IMR-90 (cell line): ENCODE measurements at places on chromosomes 6 and 20. TPM values are rescaled to one million over a fixed set of nuclear protein-coding genes. Genes with fewer than 3 reads are reported as not detected.
A peak's percentile ranks its signal among the peaks of the same experiment; 100 is the strongest.

XPO5 gene
- 30.0 and 30.1 TPM in 2 replicates for total RNA-seq

OR12D3 gene
- total RNA-seq: not detected in 2 replicates

SHLD1 gene
- 1.9 and 3.0 TPM in 2 replicates for total RNA-seq

EPB41L1 gene
- total RNA-seq: 12.5 and 13.9 TPM in 2 replicates

CHD6 gene
- total RNA-seq: 26.7 and 31.7 TPM in 2 replicates

ALDH5A1 gene
- total RNA-seq: 0.28 and 0.36 TPM in 2 replicates

RNF144B gene
- 2.7 and 2.8 TPM in 2 replicates for total RNA-seq

CPNE5 gene
- not detected in 2 replicates for total RNA-seq

VWA7 gene
- under 0.01 and 0.28 TPM in 2 replicates for total RNA-seq

DSP gene
- total RNA-seq: 20.1 and 23.6 TPM in 2 replicates

WFDC12 gene
- not detected in 2 replicates for total RNA-seq

NKAIN4 gene
- total RNA-seq: not detected in 2 replicates

TTBK1 gene
- under 0.01 TPM in 1 of 2 replicates, not detected in the other for total RNA-seq

ANKRD66 gene
- total RNA-seq: not detected in 2 replicates

ABHD16B gene
- not detected in 2 replicates for total RNA-seq

DNA sequence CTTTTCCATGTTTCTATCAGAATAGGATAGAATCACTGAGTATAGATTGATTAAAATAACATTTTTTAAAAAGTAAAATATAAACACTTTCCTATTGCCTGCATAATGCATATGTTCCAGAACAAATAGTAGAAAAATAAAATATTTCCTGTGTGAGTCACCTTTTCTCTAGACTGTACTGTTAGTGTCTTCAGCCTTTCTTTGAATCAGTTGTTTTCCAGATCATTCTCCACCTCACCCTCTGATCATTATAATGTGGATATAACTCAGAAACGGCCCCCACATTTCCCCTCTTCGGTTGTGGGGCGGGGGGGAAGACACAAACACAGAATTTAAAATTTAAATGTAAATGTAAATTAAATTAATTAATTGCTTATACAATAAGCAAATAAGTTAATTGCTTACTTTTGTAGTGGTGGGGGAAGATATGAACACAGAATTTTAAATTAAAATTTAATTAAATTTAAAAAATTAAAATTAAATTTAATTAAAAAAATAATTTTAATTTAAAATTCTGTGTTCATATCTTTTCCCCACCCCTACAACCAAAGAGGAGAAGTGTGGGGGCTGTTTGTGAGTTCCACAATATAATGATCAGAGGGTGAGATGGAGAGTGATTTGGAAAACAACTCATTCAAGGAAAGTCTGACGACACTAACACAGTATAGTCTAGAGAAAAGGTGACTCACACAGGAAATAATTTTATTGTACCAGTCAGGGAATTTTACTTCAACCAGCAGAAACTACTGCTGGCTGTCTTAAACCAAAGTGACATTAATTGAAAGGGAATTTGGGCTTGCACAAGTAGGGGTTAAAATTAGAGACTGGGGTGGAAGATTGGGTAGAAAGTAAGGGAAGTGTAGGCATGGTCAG, 37.1 kb upstream of the PROKR2 start:
- DNase-seq: peak; percentile 44
- H3K4me1 ChIP-seq: no peaks in the 10 kb centered on the region
- no peaks in the 10 kb centered on the region for H3K36me3 ChIP-seq
- no peak overlapping the region for H3K27ac ChIP-seq
- no peak overlapping the region for H3K4me3 ChIP-seq

DNA sequence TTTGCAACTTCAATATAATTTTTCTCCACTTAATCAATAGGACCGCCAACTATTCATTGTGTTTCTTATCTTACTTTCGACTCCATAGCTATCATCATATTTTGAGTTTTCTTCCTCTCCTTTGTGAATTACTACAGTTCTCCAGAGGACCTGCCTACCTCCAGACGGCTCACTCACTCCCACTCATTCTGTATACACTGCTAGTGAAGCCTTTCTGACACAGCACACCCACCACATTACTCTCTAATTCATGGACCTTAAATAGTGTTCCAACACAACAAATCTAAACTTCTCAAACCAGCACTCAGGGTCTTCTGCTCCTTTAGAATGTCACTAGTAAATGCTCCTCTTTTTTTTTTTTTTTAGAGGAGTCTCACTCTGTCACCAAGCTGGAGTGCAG, 23.8 kb downstream of the FKBP5 start:
- H3K27ac ChIP-seq: no peak overlapping the region
- no peak overlapping the region for H3K4me3 ChIP-seq
- H3K27me3 ChIP-seq: no peaks in the 10 kb centered on the region
- peak; percentile 27 for DNase-seq
- H3K4me1 ChIP-seq: peaks cover 17% of the 10 kb centered on the region
- no peaks in the 10 kb centered on the region for H3K36me3 ChIP-seq

DNA sequence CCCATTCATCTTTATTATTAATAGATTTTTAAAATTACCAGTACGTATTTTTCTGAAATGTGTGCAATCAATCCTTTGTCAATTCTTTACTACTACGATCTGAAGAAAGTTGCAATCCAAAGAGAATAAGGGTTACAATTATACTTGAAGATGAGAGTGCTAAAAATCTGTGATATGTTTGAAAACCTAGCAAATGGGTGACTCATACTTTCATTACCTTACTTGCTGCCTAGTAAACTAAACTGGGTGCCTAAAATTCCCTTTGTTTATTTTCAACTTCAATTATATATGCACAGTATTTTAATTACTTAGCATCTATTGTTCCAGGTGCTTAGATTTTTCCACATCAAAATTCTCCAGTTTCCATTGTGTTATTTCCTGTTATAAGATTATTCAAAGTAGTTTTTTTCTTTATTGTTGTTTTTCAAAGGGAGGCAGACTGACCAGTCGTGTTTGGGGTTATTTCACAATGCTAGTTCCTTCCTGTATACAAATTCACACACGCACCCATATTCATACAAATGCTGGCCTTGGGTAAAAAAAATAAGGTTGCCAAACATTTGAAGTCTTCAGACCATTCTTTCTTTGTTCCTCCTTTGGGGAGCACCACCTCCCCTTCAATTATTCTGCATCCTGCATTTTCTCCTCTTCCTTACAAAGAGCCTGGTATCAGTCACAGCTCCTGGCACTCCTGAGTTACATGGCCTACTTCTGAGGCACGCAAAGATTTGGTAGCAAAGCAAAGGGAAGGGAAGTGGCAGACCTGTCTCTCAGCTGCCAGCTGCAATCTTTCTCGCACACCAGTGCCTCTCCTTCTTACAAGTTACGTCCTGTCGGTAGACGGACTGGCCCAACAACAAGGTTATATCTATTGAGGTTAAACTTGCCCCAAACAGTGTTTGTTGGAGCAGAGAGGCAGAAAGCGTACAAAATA, 16.2 kb upstream of the FAM135A start:
- H3K36me3 ChIP-seq: no peaks in the 10 kb centered on the region
- DNase-seq: no peak
- no peak overlapping the region for H3K27ac ChIP-seq
- H3K4me1 ChIP-seq: peaks cover 3% of the 10 kb centered on the region; the same call in 1 of the 2 replicates
- H3K27me3 ChIP-seq: peaks cover 3% of the 10 kb centered on the region; the same call in 1 of the 2 replicates

DNA sequence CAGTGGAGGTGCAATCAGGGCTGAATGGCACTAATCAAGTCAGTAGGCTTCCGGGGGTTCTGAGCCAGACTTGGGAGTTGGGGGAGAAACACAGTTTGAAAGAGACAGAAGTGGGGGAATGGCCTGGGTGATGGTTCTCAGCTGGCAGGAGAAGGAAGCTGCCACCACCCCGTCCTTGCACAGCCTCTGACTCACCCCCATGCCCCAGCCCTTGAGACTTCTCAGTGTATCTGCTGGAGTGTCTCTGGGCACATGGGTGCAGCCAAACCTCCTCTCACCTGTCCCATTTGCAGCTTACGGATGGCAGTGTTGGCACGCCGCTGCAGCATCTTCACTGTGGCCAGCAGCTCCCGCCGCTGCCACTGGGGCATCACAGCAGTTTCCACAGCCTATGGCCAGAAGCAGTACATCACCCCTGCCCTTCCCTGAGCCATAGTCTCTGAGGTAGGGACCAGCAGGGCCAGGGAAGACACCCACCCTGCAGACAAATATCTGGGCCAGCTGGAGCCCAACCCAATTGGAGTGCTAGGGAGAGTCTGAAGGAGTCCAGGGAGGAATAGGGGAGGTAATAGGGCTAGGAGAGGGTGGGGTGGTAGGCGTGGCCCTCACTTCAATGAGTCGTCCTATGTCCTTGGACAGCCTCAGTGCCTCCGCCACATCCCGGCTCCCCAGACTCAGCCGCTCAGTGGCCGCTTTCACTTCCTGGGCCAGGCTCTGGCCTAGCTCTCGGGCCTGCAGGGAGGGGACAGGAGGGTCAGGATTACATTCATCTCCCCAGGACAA, 11.2 kb downstream of the AARS2 start:
- H3K27me3 ChIP-seq: peaks cover 8% of the 10 kb centered on the region; the same call in 1 of the 2 replicates
- no peaks in the 10 kb centered on the region for H3K4me1 ChIP-seq
- DNase-seq: no peak
- no peak overlapping the region for H3K4me3 ChIP-seq
- H3K27ac ChIP-seq: no peak overlapping the region
- H3K36me3 ChIP-seq: peaks cover 58% of the 10 kb centered on the region

- DNase-seq: no peak
- no peak overlapping the region for H3K4me3 ChIP-seq
- no peaks in the 10 kb centered on the region for H3K36me3 ChIP-seq
- peaks cover 15% of the 10 kb centered on the region; the same call in 1 of the 2 replicates for H3K27me3 ChIP-seq
Measured at GRCh38 chr6:34525431-34526175, 30.5 kb downstream of the SPDEF start.

DNA sequence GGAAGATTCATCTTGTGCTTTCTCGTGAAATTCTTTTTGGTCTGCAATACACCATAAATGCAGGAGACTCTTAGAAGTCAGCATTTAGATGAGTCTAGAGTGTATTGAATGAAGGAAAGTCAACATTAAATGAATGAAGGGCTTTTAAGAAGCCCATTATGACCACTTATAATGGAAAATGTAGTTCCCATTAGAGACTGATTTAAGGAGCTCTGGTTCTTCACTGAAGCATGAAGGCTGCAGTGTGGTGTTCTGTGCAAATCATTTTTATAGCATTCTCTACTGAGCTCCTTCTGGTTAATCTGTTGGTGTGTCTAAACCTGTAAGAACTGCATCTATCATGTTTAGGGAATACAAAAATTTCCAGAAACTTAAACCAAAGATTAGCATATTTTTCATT, 19.7 kb downstream of the NCOA7 start:
- no peak overlapping the region for H3K27ac ChIP-seq
- H3K4me3 ChIP-seq: no peak overlapping the region
- 0 out of 2 replicates have a peak, but pooled peaks cover 1% of the 10 kb centered on the region for H3K36me3 ChIP-seq
- H3K27me3 ChIP-seq: no peaks in the 10 kb centered on the region

GRCh38 chr6:142482249-142482648, 180.4 kb downstream of the ADGRG6 start:
- DNase-seq: peak; percentile 14
- no peak overlapping the region for H3K27ac ChIP-seq
- H3K4me1 ChIP-seq: peaks cover 7% of the 10 kb centered on the region
- no peaks in the 10 kb centered on the region for H3K36me3 ChIP-seq

GRCh38 chr6:102023977-102024657, 630.6 kb downstream of the GRIK2 start:
- no peak for DNase-seq
- no peak overlapping the region for H3K4me3 ChIP-seq
- no peaks in the 10 kb centered on the region for H3K27me3 ChIP-seq
- no peaks in the 10 kb centered on the region for H3K4me1 ChIP-seq
- H3K27ac ChIP-seq: no peak overlapping the region

DNA sequence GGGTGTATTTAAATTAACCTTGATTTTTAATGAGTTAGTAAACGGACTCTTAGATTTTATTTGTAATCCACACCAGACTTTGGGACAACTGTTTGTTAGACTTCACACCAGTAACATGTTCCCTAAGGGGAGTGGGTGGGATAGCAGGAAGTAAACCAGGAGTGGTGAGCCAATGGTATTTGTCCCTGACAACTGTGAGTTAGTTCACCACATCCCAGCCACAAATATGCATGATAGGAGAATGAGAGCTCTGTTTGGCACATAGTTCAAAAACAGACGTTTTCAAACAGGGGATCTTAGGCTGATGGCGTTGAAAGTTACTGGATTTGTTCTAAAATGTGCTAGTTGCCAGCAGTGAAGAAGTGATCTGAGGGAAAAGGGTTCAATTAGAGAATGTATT, 18.7 kb upstream of the COL10A1 start:
- H3K4me3 ChIP-seq: no peak overlapping the region
- no peaks in the 10 kb centered on the region for H3K27me3 ChIP-seq
- no peak overlapping the region for H3K27ac ChIP-seq
- DNase-seq: peak; percentile 82
- H3K36me3 ChIP-seq: 0 out of 2 replicates have a peak, but pooled peaks cover 2% of the 10 kb centered on the region

- no peak overlapping the region for H3K4me3 ChIP-seq
- no peaks in the 10 kb centered on the region for H3K4me1 ChIP-seq
- H3K27ac ChIP-seq: no peak overlapping the region
- DNase-seq: no peak
Measured at GRCh38 chr6:122709922-122710512, 69.5 kb upstream of the FABP7 start.

GRCh38 chr6:3318226-3318625, 59.5 kb downstream of the PSMG4 start:
- peaks cover 48% of the 10 kb centered on the region for H3K27me3 ChIP-seq
- no peak for DNase-seq
- no peak overlapping the region for H3K4me3 ChIP-seq
- no peak overlapping the region for H3K27ac ChIP-seq

- peaks cover 8% of the 10 kb centered on the region for H3K4me1 ChIP-seq
- H3K36me3 ChIP-seq: peaks cover 13% of the 10 kb centered on the region
- H3K4me3 ChIP-seq: no peak overlapping the region
Measured at GRCh38 chr20:1304710-1305515, 24.0 kb downstream of the SDCBP2 start.

DNA sequence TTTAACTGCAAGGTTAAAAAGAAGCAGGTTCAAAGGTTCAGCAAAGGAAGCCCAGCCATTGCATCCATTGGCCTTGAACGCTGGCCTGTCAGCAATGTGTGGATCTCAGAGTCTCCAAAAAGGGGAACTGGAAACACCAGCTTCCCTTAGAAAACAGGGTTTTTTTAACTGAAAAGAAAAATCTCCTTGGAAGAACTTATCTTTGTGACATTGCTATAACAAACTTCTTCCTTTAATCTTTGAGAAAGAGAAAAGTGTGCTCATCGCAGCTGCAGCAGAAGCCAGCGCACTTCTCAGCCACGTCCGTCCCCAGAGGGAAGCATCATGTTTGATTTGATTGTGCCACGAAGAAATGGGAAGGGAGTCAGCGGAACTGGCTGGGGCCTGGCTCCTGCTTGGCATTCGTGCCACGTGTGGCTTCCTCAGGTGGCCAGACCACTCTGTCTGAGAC, 215.0 kb downstream of the SYNDIG1 start:
- H3K36me3 ChIP-seq: no peaks in the 10 kb centered on the region
- peaks cover 10% of the 10 kb centered on the region for H3K27me3 ChIP-seq
- no peak for DNase-seq

- no peak for DNase-seq
- no peak overlapping the region for H3K27ac ChIP-seq
- no peak overlapping the region for H3K4me3 ChIP-seq
- H3K36me3 ChIP-seq: no peaks in the 10 kb centered on the region
- no peaks in the 10 kb centered on the region for H3K4me1 ChIP-seq
Measured at GRCh38 chr6:108350528-108350927, 55.7 kb downstream of the AFG1L start.

- no peak overlapping the region for H3K4me3 ChIP-seq
- no peaks in the 10 kb centered on the region for H3K27me3 ChIP-seq
- H3K4me1 ChIP-seq: no peaks in the 10 kb centered on the region
Measured at GRCh38 chr6:66865771-66866170, 1158.7 kb upstream of the EYS start.
